Renal cortex interstitium (tissue), 15 donors: ENCODE measurements at places on chromosomes 16 and 17. TPM values are rescaled to one million over a fixed set of nuclear protein-coding genes. Genes with fewer than 3 reads are reported as not detected.

Gene STH
- not detected for polyA plus RNA-seq

Gene SSTR5
- 0.39 TPM for polyA plus RNA-seq

Gene PYY
- 0.19 TPM for polyA plus RNA-seq

Gene KCNJ18
- not detected for polyA plus RNA-seq

Gene INPP5K
- 25.1 TPM for polyA plus RNA-seq

Gene GPATCH8
- polyA plus RNA-seq = 41.5 TPM

Gene PYDC1
- not detected for polyA plus RNA-seq

Gene NT5M
- polyA plus RNA-seq = 4.0 TPM

Gene ZNF423
- 33.2 TPM for polyA plus RNA-seq

Gene CRHR1
- polyA plus RNA-seq = not detected

Gene DPEP3
- 0.16 TPM for polyA plus RNA-seq

Gene NDRG4
- polyA plus RNA-seq = 10.1 TPM

Gene CHD9NB
- polyA plus RNA-seq = 8.1 TPM
